MCF 10A (cell line): ENCODE measurements at places on chromosomes 7 and 10. TPM values are rescaled to one million over a fixed set of nuclear protein-coding genes. Genes with fewer than 3 reads are reported as not detected.

DNA sequence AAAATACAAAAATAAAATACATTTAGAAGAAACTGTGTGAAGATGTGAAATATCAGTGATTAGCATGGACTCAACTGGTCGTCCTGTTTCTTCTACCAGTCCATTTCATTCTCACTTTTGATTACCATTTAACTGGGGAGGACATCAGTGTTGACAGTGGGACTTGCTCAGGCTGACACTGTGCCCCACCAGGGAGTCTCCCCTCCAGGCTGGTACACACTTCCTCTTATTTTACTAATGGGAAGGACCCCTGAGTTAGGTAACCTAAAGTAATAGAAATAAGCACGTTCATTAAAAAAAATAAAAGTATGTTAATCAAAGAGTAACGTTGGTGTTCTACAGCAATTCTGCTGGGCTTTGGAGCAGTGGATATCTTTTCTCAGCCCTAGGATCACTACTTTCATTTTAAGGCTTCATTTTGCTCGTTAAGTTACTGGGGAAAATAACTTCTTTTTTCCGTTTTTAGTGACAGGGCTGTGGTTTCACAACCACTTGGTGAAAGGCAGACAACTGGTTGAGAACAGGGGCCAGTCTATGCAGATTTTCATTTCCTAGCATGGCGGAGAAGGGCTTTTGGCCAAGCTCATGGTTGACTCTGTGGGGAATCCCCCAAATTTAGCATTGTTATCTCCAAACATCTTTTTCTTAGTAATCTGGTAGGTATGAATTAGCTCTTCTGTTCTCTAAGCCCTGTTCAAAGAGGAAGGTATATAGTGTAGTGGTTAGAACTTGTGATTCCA lies 2.1 kb downstream of the SNX10 start:
- H3K4me1 ChIP-seq = peaks cover 14% of the 10 kb centered on the region
- H3K27me3 ChIP-seq = no peaks in the 10 kb centered on the region
- H3K27ac ChIP-seq = no peak overlapping the region
- H3K4me3 ChIP-seq = no peak overlapping the region
- DNase-seq = no peak

DNA sequence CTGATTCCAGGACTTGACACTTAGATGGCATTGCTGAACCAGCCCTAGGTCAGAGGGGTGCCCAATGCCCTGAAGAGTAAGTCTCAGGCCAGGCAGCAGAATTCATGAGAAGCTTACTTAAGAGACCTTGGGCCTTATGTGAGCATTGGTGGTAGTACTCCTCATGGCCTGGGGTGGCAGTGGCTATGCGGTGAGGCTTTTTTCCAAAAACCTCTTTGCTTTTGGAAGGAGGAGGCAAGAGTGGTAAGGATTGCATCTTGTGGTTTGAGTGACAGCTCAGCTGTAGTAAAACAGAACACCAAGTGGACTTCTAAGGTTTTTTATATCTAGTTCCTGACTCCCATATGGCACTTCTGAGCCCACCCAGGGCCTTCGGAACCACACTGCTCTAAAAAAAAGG lies 459.0 kb upstream of the STEAP1 start:
- no peak overlapping the region for H3K27ac ChIP-seq
- H3K4me1 ChIP-seq = no peaks in the 10 kb centered on the region
- no peaks in the 10 kb centered on the region for H3K36me3 ChIP-seq
- H3K27me3 ChIP-seq = no peaks in the 10 kb centered on the region

- H3K36me3 ChIP-seq = no peaks in the 10 kb centered on the region
- DNase-seq = no peak
- no peak overlapping the region for H3K27ac ChIP-seq
These were observed 251.0 kb downstream of the TFEC start for GRCh38 chr7:115779561-115779960.

GRCh38 chr10:123227706-123228105 lies 73.5 kb downstream of the BUB3 start:
- H3K27ac ChIP-seq = no peak overlapping the region
- no peaks in the 10 kb centered on the region for H3K27me3 ChIP-seq
- no peak overlapping the region for H3K4me3 ChIP-seq
- no peaks in the 10 kb centered on the region for H3K36me3 ChIP-seq
- DNase-seq = no peak

DNA sequence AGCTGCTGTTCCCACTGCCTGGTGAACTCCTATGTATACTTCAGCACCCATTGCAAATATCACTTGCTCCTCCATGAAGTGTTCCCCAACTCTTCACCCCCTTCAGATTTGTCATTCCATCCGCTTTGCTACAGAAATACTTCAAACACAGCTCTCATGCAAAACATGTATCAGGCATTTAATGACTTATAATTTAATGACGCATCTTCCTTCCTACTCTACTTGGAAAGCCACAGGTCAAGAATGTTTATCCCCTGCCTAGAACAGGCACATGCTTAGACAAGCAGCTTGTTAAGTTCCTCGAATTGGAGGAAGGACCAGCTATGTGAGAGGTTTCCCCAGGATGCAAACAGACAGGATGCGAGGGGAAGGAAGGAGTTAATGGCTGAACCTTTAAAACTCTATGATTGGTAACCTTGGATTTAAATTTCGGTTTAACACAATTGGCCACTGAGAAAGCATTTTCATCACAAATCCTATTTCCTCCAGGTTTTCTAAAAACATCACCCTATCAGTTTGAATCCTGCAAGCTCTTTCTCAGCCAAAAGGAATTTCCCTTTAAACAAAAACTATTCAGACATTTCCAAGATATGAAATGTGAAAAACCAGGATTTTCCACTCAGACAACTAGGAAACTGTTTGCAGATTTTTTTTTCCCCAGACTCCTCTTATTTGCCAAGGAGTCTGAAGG lies 11.5 kb downstream of the CREB3L2 start:
- peaks cover 20% of the 10 kb centered on the region for H3K4me1 ChIP-seq
- H3K4me3 ChIP-seq = no peak overlapping the region
- peaks cover 8% of the 10 kb centered on the region for H3K36me3 ChIP-seq

GRCh38 chr7:88314061-88314491 lies 7.4 kb upstream of the STEAP4 start:
- no peaks in the 10 kb centered on the region for H3K27me3 ChIP-seq
- H3K27ac ChIP-seq = no peak overlapping the region
- H3K4me3 ChIP-seq = no peak overlapping the region
- no peaks in the 10 kb centered on the region for H3K36me3 ChIP-seq
- peaks cover 12% of the 10 kb centered on the region for H3K4me1 ChIP-seq
- no peak for DNase-seq

GRCh38 chr7:149238051-149238450 lies 1.4 kb upstream of the ZNF212 start:
- H3K27me3 ChIP-seq = no peaks in the 10 kb centered on the region
- no peak overlapping the region for H3K27ac ChIP-seq
- H3K36me3 ChIP-seq = peaks cover 3% of the 10 kb centered on the region

DNA sequence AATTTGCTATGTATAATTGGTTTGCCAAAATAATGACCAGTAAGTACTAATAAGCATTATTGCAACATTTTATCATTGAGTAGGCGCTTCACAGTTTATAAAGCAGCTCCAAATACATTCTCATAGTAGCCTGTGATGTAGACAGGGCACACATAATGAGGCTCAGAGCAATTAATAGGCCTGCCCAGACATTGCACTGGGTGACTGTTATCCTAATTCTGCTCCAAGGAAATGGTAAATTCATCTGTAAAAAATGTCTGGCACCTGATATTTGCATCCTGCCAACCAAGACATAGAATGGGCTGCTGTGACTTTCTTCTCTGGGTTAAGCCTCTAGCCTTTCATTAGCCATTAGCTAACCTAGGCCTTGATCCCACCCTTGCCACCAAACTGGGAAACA lies 97.6 kb downstream of the SEM1 start:
- no peaks in the 10 kb centered on the region for H3K4me1 ChIP-seq
- H3K4me3 ChIP-seq = no peak overlapping the region
- H3K27me3 ChIP-seq = peaks cover 8% of the 10 kb centered on the region
- no peak for DNase-seq
- no peaks in the 10 kb centered on the region for H3K36me3 ChIP-seq

DNA sequence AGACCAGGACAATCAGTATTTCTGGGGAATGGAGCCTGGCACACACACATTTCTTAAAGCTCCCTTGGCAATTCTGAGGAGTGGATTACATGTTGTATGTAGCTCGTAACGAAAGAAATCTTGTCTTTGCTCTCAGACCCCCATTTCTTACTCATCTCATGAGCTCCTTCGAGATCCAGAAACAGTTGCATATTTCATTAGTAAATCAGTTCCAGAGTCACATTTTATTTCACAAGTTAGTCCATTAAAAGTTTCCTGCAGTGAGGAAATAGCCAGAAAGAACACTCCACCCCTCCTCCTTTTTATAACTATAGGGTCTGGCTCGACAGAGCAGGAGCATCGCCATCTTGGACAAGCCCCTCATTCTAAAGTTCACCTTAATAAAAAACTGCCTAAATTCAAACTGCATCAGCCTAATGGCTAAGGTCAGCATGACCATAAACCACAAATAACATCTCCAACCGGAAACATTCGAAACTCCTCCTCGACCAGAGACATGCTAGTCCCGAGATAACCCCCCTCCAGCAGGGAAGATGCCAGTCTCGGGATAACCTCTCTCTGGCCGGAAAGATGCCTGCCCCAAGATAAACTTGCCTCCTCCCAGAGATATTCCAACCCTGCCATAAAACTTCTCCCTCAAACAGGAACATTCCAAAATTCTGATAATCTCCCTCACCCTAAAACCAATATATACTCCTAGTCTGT lies 7.4 kb downstream of the EGFR start:
- peak overlapping the region; percentile 89 for H3K27ac ChIP-seq
- H3K4me3 ChIP-seq = peak overlapping the region; percentile 41
- peaks cover 49% of the 10 kb centered on the region for H3K4me1 ChIP-seq
- H3K36me3 ChIP-seq = peaks cover 95% of the 10 kb centered on the region
- H3K27me3 ChIP-seq = no peaks in the 10 kb centered on the region
- no peak for DNase-seq

DNA sequence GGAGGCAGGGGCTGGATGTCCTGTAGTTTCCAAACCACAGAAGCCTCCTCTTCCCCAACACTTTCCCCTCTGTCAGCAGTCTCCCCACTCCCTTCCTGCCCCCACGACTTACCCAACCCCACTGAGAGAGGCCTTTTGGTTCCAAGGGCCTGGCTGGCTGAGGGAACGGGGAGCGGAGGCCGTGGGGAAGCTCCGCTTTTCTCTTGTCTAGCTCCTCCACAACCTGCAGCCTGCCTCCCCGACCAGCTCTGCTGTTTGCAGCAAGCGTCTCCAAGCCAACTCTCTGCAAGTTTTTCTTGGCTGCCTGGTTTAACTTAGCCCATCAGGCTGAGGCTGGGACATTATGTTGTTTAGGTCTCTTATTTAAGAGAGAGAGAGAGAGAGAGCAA lies 126.8 kb downstream of the NEURL1 start:
- no peaks in the 10 kb centered on the region for H3K27me3 ChIP-seq
- H3K27ac ChIP-seq = no peak overlapping the region
- no peaks in the 10 kb centered on the region for H3K4me1 ChIP-seq
- no peak overlapping the region for H3K4me3 ChIP-seq
- no peaks in the 10 kb centered on the region for H3K36me3 ChIP-seq
- DNase-seq = no peak

DNA sequence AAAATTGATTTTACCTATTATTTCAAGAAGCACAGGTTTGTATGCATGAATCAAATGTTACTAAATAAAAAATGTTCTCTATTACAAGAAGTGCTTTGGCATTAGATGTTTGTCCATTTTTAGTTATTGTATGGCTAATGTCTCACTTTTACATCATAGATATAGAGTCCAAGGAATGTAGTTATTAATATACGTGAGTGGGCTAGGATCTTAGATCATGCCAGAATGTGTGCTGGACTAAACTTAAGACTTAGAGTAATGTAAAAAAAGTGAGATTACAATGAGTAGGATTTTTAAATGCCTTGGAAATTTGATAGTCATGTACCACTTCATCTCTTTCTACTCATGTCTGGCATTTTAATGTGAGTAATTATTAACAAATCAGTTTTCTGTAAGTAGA lies 196.6 kb downstream of the ARL4A start:
- no peak overlapping the region for H3K27ac ChIP-seq
- no peak for DNase-seq
- H3K36me3 ChIP-seq = no peaks in the 10 kb centered on the region
- peaks cover 6% of the 10 kb centered on the region for H3K4me1 ChIP-seq
- H3K27me3 ChIP-seq = no peaks in the 10 kb centered on the region
- H3K4me3 ChIP-seq = no peak overlapping the region

- no peak for DNase-seq
- H3K4me3 ChIP-seq = no peak overlapping the region
- no peaks in the 10 kb centered on the region for H3K36me3 ChIP-seq
These were observed 17.9 kb upstream of the TIAL1 start for GRCh38 chr10:119614686-119615085.

DNA sequence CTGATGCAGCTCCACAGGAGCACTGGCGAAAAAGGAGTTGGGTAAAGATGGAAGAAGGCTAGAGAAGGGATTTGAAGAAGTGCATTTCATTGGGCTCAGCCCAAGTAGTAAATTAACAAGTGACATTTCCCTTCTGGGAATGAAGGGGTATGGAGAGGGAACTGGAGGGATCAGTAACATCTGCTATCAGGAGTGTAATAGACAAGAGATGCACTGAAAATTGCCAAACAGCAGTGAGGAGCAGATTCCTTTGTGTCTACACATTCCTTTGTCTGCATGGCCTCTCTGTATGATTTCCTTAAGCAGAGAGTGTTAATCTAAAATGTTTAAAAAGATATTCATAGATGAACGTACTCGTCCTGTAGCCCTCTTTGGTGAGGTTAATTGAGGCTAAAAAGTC lies 148.2 kb upstream of the FERD3L start:
- DNase-seq = no peak
- H3K27ac ChIP-seq = no peak overlapping the region
- H3K36me3 ChIP-seq = no peaks in the 10 kb centered on the region
- no peak overlapping the region for H3K4me3 ChIP-seq

DNA sequence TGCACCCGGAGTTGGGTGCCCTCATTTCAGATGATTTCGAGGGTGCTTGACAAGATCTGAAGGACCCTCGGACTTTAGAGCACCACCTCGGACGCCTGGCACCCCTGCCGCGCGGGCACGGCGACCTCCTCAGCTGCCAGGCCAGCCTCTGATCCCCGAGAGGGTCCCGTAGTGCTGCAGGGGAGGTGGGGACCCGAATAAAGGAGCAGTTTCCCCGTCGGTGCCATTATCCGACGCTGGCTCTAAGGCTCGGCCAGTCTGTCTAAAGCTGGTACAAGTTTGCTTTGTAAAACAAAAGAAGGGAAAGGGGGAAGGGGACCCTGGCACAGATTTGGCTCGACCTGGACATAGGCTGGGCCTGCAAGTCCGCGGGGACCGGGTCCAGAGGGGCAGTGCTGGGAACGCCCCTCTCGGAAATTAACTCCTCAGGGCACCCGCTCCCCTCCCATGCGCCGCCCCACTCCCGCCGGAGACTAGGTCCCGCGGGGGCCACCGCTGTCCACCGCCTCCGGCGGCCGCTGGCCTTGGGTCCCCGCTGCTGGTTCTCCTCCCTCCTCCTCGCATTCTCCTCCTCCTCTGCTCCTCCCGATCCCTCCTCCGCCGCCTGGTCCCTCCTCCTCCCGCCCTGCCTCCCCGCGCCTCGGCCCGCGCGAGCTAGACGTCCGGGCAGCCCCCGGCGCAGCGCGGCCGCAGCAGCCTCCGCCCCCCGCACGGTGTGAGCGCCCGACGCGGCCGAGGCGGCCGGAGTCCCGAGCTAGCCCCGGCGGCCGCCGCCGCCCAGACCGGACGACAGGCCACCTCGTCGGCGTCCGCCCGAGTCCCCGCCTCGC lies at the start of gene EGFR:
Gene EGFR, plus strand, starts transcription at position 657 of the 830 bp plus-strand sequence. CDS start 261 bp downstream, outside the sequence.
- H3K27ac ChIP-seq = peak within 1 kb of the TSS; percentile 93
- H3K36me3 ChIP-seq = peaks cover 36% of the 10 kb centered on the region
- H3K4me1 ChIP-seq = no peaks in the 10 kb centered on the region
- H3K27me3 ChIP-seq = no peaks in the 10 kb centered on the region
- peak; percentile 80 for DNase-seq
- H3K4me3 ChIP-seq = peak within 1 kb of the TSS; percentile 86

Gene TES
- 150 and 162 TPM in 2 replicates for total RNA-seq

Gene PRKCQ
- total RNA-seq = 0.44 and 0.52 TPM in 2 replicates

Gene PTF1A
- total RNA-seq = not detected in 2 replicates

Gene SORBS1
- 0.61 and 1.0 TPM in 2 replicates for total RNA-seq

Gene SUV39H2
- total RNA-seq = 14.9 and 16.0 TPM in 2 replicates

Gene CPN1
- total RNA-seq = not detected in 2 replicates

Gene KCNH2
- total RNA-seq = 0.09 TPM in 1 of 2 replicates, not detected in the other
